Progenitor cell of endocrine pancreas (in vitro differentiated cells): ENCODE measurements at places on chromosomes 16 and 17. TPM values are rescaled to one million over a fixed set of nuclear protein-coding genes. Genes with fewer than 3 reads are reported as not detected.

- no peak for DNase-seq
These were observed 480 bp downstream of the TSR3 start for GRCh38 chr16:1351215-1351581.

Gene HBZ
- not detected in 2 replicates for total RNA-seq

- no peak for DNase-seq
These were observed 21.6 kb upstream of the IL17C start for GRCh38 chr16:88616736-88617135.

Gene TAC4
- total RNA-seq: not detected in 2 replicates

Gene CHST5
- 0.24 and 0.93 TPM in 2 replicates for total RNA-seq

Gene CORO6
- 0.27 TPM in 1 of 2 replicates, not detected in the other for total RNA-seq

Gene CES5A
- not detected in 2 replicates for total RNA-seq

DNA sequence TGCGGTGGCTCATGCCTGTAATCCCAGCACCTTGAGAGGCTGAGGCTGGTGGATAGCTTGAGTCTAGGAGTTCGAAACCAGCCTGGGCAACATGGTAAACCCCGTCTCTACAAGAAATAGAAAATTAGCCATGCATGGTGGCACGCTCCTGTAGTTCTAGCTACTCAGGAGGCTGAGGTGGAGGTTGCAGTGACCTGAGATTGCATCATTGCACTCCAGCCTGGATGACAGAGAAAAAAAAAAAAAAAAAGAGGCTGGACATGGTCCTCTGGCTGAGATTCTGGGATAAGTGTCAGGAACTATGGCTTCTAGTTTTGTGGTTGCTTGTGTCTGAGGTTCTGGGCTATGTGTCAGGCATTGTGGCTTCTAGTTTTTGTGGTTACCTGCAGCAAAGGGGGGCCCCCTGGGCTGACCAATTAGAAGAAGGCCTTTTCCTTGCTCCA, 7.0 kb downstream of the KSR1 start:
- no peak for DNase-seq

- no peak for DNase-seq
These were observed 15.1 kb upstream of the ATP6V0C start for GRCh38 chr16:2498531-2499253.

GRCh38 chr16:80084614-80085013, 456.2 kb upstream of the DYNLRB2 start:
- DNase-seq: no peak

- DNase-seq: no peak
These were observed 533 bp downstream of the SLC6A4 start for GRCh38 chr17:30234964-30235363.

DNA sequence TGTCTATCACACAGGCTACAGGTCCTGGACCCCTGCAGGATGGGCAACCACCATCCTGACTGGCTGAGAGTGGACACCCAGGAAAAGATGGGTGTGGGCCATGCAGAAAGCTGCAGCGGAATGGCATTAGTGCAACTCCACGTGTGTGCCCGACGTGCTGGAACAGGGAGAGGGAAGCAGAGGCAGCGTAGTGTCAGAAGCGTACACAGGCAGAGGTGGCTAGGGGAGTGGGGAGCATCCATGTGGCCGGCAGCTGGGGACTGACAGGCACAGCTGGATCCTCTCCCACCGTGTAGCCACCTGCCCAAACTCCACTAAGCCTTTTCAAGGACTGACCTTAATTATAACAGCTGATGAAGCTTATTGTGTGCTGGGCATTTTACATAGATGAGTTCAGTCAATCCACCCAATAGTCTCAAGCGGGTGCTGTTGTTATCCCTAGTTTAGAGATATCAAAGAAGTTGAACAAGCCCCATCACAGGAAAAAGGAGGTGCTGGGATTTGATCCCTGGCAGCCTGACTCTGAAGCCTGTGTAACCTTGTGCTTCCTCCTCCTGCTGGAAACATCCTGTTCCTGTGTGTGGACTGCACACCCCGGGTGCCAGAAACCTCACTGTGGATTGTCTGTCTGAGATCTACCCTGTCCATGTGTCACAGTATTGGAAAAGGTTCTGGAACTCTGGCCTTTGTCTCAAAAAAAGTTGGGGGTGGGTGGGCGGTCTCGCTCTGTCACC, 114.0 kb downstream of the PRKCA start:
- no peak for DNase-seq

DNA sequence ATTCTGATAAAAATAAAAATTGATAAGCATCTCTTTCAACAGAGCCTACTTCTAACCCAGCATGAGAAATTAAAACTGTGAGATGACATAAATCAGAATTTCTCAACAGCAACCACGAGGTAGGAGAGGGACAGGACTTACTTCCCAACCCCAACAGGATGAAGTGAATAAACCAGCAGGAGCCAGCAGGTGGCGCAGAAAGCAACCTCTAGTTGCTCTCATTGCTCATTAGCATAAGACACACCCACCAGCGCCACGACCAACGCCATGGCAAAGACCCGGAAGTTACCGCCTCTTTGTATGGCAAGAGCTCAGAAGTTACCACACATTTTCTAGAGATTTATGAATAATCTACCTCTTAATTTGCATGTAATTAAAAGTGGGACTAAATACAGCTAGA, 189.4 kb upstream of the CDH8 start:
- peak; percentile 15 for DNase-seq

- DNase-seq: no peak
These were observed 112.5 kb upstream of the CHMP6 start for GRCh38 chr17:80878876-80879722.

Gene MT1H
- total RNA-seq: not detected in 2 replicates

GRCh38 chr16:84582958-84583516, 34.8 kb downstream of the COTL1 start:
- DNase-seq: no peak

- no peak for DNase-seq
These were observed 25.8 kb downstream of the EPN2 start for GRCh38 chr17:19262650-19263631.

Gene TEX19
- 0.24 TPM in 1 of 2 replicates, not detected in the other for total RNA-seq

- no peak for DNase-seq
These were observed 102.3 kb downstream of the CYTH1 start for GRCh38 chr17:78679495-78680395.

DNA sequence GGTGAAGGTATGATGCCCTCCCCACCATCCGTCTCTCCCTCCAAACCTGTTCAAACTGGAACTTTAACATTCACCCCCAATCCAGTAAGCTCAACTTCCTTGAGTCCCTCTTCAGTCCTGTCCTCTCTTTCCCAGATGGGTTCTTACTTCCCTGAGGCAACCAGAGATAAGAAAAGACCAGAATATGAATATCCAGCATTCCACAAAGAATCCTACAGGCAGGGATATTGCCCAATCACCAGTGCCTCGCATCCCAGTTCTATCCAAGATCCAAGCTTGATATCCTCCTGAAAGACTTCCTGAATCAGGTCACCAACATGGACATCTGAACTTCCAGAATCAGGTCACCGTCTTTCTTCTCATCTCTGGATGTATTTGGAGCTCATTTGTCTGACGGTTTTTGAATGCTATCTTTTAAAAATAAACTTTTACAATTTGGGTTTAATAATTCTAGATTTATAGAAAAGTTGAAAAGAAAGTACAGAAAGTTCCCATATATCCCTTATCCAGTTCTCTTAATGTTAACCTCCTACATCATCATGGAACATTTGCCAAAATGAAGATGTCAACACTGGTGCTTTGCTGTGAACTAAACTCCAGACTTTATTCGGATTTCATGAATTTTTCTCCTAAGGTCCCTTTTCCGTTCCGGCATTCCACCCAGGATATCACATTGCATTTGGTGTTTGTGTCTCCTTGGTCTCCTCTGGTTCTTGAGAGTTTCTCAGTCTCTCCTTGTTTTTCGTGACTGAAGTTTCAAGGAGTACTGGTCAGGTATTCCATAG, 13.7 kb upstream of the COL1A1 start:
- DNase-seq: no peak

Gene HOXB1
- total RNA-seq: 0.96 and 2.2 TPM in 2 replicates
